GM13976 (cell line): ENCODE measurements at places on chromosomes 7 and 10.

GRCh38 chr10:31947144-31947926, 18.7 kb upstream of the ARHGAP12 start:
- no peak for DNase-seq

- no peak for DNase-seq
Observed at GRCh38 chr7:124013306-124013705, 19.6 kb downstream of the TMEM229A start.

DNA sequence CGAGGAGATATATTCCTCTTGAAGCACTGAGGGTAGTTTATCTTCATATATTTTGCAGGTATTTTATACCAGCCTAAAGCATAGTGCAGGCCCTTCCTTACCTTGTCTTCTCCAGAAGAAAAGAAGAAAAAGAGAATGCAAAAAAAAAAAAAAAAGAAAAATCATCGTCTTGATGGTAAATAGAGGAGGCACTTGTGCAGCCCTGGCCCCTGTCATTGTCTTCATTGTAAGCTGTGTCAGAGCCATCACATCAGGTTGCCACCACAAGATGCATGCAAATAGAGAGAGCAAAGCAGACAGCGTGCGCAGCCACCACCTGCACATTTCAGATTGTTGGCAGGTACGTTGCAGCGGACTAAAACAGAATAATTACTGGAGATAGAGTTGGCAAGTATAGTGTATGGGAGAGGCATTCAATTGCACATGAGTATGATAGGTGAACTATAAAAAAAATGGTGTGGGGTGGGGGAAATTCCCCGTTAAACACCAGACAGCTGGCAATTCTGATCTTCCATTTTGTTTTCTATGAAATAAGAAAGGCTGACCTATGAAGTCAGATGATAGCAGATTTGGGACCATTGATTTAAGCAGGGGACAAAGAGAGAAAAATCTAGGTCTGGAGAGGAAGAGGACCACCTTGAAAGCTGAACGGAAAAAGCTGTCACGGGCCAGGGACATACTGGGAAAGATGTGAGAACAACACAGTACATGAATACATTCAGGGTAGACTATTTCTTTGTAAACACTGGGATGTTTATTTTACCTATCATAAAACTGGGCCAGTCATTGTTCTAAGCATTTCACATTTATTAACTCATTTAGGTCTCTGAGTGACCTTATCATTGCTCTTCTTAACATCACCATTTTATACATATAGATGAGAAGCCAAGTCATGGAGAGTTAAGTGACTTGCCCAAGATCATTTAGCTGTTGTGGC, 306.3 kb upstream of the SP8 start:
- DNase-seq: no peak

GRCh38 chr7:104809906-104810305, 204.1 kb upstream of the KMT2E start:
- no peak for DNase-seq

DNA sequence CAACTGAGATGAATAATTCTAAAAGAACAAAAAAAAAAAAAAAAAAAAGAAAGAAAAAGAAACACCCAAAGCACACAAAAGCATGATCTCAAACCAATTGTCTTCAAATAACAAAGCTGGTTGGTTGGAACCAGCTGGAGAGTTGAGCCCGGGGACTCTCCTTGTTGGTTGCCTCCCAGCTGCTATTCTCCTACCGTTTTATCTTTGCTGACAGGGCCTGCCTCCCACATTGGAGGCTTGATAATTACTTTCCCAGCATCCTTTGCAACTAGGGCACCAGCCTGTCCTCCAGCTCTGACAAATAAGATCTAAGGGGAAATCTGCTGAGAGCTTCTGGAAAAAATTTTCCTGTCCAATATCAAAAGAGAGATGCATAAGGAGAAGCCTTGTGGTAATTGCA, 6.8 kb downstream of the PON1 start:
- no peak for DNase-seq

DNA sequence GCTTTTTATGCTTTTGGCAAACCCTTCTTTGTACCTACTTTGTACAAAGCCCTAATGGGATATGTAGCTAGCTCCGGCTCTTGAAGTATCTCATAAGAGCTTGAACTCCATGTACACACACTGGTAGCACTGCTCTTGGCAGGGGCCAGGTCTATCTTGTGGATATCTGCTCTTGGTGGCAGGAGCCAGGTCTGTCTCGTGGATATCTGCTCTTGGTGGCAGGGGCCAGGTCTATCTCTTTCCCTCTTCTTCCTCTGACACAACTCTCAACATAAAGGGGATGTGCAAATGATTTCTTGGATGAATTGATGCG, 91.9 kb downstream of the WNT2 start:
- no peak for DNase-seq

- DNase-seq: no peak
Observed at GRCh38 chr7:16982640-16983350, 101.0 kb upstream of the AGR3 start.

DNA sequence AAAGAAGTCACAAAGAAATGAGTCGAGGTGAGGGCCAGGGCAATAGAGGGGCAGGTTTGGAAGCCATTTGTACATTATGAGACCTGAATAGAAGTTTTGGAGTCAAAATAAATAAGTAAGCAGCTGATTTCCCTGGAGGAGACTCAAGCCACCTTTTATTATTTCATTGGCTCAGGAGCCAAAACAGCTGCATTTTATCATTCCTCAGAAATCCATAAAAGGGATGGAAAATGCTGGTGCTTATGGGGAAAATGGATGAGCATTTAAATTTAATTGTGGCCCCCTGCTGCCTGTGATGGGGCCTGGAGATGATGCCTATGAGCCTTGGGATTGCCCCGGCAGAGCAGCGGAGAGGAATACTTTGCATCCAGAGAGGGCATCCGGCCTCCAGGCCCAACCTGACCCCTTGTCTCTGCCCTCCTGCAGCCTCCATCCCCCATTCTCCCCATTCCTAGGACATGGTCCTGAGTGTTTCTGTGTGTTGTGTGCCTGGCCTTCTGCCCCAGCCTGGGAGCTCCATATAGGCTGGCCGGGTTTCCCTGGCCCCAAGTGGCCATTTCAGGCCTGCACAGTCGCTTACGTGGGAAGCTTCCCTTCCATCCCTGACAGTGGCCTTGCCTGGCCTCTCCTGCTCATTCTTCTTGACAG, 296.8 kb upstream of the ZMIZ1 start:
- DNase-seq: no peak

DNA sequence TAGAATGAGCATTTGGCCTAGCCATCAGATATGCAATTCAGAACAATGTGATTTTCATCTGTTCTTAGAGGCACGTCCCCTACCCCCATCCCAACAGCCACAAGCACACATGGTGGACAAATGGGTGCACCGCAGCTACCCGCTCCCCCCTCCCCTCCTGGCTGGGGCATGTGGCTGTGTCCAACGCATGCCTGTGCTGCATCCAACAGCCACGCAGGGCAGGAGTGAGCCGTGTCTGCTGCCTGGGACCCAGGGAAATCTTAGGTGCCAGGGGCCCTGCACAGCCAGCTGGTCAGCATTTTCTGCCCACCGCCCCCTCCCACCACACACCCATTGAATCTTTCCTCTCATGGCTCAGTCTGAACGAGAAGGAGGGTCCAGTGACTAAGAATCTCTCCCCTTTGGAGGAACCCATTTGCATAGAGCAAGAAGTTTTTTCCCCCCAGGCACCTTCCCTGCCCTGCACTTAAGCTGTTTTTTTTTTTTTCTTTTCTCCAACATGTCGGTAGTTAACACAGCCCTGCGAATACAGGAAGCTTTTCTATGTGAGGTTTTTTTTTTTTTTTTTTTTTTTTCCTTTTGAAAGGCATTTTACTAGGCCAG, 138.9 kb downstream of the WDR11 start:
- DNase-seq: no peak

- no peak for DNase-seq
Observed at GRCh38 chr7:145729691-145730090, 386.9 kb upstream of the CNTNAP2 start.

- DNase-seq: no peak
Observed at GRCh38 chr7:82079527-82079926, 309.7 kb upstream of the HGF start.

- DNase-seq: no peak
Observed at GRCh38 chr7:100540073-100540723, 1.2 kb downstream of the AGFG2 start.

- peak; percentile 78 for DNase-seq
Observed at GRCh38 chr7:158541346-158542010, 46.1 kb downstream of the PTPRN2 start.

GRCh38 chr7:45708046-45708950, 134.1 kb downstream of the ADCY1 start:
- DNase-seq: no peak

GRCh38 chr10:106405141-106405540, 759.4 kb downstream of the SORCS1 start:
- DNase-seq: no peak

GRCh38 chr10:4658777-4659176, 167.2 kb upstream of the AKR1E2 start:
- DNase-seq: no peak

DNA sequence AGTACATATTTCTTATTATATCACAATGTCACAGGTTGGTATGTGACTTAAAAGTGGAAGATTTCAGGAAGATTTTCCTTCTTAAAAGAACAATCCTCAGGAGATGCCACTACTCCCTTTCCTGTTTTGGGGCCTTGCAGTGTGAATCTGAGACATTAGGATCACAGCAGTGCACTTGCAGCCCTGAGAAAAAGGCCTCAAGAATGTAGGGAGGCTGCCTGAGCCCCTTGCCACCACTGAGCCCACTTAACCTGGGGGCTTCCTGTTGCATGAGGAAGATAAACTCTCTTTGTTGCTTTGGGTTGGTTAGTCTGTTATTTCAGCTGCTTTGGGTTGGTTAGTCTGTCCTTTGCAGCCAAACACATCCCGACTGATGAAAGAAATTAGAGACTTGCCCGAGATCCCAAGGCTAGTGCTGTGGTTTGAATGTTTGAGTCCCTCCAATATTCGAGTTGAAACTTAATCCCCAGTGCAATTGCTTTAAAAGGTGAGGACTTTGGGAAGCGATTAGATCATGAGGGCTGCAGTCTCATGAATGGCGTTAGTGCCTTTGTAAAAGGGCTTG, 151.3 kb upstream of the SP4 start:
- no peak for DNase-seq

GRCh38 chr7:43747328-43748105, 11.0 kb upstream of the BLVRA start:
- DNase-seq: no peak

DNA sequence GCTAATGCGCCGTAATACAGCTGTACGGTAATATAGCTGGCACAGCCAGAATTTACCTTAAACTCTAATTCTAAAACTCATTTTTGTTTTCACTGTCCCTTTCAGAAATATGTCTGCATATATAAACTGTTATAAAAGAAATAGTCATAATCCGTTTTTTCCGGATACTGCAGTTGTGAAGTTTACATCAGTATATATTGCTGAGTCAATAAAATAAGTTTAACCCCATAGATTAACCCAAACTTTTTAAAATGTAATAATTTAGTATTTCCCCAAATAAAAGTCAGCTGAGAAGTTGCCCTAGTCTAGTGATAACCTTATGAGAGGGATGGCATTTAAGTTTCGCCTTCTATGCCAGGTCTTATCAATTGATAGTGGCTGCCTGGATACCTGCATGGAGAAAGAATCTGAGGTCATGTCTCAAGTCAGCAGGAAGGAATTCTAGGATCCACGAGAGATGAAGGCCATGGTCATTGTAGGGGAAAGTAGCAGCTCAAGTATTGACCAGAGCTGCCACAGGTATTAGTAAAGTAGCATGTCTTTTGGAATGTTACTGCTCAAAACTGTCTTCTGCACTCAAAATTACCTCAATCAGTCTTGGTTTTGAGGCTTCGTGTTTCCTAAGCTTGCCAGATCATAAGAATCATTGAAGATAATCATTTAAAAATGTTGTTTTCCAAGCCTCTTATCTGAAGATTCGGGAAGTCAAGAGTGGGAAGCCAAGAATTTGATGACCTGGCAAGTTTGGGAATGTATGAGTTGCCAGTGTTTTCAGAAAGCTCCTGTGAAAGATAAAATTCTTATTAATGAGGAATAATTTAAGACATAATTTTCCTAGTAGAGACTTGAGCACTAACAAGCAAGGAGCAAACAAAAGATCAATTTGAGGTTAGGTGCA, 10.8 kb downstream of the PRPS1L1 start:
- no peak for DNase-seq

GRCh38 chr7:29285444-29285793, 90.8 kb downstream of the CHN2 start:
- DNase-seq: no peak

GRCh38 chr10:16822726-16823360, 5.6 kb upstream of the RSU1 start:
- DNase-seq: no peak

GRCh38 chr7:43294080-43294630, 181.7 kb downstream of the HECW1 start:
- no peak for DNase-seq

- DNase-seq: no peak
Observed at GRCh38 chr10:69358148-69358795, 58.4 kb downstream of the TACR2 start.

DNA sequence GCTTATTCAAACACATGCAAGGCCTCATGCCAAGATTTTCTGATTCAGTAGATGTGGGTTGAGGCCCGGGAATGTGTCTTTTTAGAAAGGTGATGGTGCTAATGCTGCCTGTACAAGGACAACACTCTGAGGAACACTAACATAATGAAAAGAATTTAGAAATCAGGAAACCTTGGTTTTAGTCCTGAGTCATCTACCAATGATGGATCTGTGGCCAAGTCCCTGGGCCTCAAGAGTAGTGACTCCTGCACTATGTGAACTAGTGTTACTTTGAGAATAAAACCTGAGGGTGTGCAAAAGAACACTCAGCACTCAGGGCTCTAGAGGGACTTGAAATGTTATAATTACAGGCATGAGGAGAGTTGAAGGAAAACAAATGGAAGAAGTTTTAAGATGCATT, 741.7 kb upstream of the GALNT17 start:
- DNase-seq: no peak

- DNase-seq: no peak
Observed at GRCh38 chr7:94778711-94779459, 123.0 kb upstream of the SGCE start.

DNA sequence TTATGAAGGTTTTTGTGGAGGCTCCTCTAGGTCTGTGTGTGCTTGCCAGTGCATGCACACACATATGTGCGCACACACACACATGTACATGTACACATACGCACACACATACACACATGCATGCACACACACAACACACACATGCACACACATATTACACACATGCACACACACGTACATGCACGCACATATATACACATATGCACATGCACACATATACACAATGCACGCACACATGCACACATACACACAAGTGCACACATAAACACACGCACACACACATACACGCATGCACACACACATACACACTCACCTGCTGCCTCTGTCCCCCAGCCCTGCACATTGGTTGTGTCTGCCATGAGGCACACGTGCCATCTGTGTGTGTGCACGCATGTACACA, 66.3 kb downstream of the NEURL1 start:
- DNase-seq: no peak

DNA sequence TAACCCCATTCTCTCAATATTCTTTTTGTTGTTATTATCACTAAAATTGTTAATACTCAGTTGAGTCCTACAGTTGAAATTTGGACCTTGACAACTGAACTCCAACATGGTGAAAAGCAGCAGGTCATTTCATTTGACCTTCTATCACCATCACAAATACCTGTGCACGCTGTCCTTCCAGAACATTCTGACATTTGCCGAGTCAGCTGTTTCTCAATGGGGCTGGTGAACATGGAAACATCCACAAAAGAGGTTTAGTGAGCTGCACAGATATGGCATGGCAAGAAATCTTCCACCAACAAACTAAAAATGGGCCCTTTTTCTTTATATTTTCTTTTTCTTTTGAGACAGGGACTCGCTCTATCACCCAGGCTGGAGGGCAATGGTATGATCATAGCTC, 169.7 kb downstream of the ZNF438 start:
- no peak for DNase-seq

- DNase-seq: no peak
Observed at GRCh38 chr7:158133515-158134271, 453.9 kb downstream of the PTPRN2 start.
